ENCODE measurements at places on chromosomes 4 and X.

DNA sequence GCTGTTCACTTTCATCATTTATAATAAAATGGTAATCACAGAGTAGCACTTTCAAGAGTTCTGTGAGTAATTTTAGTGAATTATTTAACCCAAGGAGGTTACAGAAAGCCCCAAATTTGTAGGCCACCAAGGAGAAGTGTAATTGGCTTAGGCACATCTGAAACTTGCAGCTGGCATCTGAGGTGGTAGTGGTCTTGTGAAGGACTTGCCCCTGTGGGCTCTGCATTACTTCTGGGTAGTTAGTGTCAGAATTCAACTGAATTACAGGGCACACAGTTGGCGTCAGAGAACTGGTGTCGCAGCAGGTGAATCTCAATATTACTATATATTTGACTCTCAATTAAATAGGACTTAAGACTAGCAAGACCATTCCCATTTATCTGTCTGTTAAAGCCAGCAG lies 36.9 kb downstream of the GPR174 start:
- no peak for DNase-seq

DNA sequence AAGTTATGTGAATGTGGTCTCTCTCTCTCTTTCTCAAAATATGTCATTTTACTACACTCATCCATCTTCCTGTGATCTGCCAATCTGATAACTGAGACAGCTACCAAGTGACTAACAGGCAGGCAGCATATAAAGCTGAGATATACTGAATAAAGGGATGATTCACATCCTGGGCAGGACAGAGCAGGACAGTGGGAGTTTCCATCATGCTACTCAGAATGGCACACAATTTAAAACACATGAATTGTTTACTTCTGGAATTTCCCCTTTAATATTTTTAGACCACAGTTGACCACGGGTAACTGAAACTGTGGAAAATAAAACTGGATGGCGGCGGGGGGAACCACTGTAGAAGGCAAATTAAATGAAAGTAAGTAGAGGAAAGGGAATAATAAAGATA lies 58.6 kb upstream of the DCTD start:
- DNase-seq, result no peak

- no peak for DNase-seq
Measured at GRCh38 chr4:89837993-89838390, 1.0 kb upstream of the SNCA start.

- DNase-seq, result no peak
Measured at GRCh38 chrX:1587161-1587560, 4.2 kb upstream of the AKAP17A start.

DNA sequence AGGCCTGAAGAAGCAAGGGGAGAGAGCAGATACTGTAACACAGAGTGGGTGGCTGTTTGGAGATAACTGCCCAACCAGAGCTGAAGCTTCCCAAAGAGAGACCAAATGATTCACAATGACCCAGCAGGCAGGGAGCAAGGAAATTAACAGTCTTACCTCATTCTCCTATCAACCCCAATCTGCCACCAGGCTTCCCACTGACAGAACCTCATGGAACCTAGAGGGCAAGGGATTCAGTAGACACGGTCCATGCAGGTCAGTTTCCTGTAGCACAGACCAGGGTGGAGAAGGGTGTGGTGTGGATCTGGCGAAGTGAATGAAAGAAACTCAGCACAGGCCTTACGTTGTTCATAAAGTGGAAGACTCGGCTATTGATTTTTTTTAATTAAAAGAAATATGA lies 60.7 kb upstream of the ALB start:
- no peak for DNase-seq

DNA sequence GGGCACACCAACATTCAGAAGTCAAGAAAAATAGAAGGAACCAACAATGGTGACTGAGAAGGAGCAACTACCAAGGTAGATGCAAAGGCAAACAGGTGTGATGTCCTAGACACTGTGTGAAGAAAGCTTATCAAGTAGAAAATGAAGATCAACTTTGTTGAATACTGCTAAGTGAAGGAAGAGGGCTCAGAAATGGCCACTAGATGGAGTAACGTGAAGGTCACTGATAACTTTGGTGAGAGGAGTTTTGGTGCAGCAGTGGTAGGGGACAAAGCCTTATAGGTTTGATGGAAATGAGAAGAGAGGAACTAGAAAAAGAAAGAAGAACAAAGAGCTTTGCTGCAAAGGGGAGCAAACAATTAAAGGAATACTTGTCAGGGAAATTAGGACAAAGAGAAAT lies 23.5 kb downstream of the OTC start:
- no peak for DNase-seq

DNA sequence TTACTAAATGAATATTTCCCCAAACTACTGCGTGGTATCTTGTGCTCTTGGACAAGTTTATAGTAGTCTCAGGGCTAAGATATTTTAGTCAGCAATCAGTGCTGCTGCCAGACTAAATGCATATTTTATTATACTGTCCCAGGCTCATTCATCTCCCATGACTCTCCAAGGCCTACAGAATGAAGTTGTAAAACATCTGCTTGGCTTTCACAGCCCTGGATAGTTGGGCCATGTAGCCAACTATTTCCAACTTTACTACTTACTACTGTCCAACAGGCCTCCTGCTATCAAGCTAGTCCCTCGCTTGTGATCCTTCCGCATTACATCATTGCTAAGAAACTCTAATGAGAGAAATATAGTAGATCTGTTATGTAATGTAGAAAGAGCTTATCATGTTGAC lies 31.4 kb downstream of the MAGEB16 start:
- DNase-seq, result no peak

DNA sequence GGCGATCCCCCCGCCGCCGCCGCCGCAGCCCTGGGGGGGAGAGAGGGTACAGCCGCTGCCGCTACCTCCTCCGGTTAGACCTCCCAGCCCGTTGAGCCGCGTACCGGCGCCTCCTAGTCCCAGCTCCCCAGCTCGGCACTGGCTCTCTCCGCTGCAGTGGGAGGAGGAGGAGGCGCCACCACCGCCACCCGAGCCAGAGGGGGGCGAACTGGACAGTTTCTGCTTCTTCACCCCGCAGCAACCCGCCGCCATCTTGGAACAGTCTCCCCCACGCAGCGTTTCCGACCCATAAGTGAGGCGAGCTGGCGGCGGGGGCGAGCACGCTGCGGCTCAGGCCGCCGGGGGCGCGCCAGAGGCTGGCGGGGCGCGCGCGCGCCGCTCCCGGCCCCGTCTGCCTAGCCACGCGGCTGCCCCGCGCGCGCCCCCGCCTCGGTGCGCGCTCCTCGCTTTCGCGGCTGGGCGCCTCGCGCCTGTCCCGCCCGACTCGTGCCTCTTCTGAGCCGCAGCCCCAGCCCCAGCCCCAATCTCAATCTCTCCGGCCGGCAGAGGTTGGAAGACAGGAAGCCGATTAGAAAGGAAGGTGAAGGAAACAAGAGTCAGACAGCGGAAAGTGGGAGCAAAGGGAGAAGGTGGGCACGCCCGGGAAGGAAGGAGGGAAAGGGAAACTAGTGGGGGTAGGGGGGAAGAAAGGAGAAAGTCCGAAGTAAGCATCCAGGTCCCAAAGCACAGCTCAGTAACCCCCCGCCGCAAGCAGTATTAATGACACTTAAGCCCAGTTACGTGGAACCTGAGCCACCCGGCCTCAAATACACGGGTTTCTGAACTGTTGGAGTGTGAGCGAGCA lies at the start of gene AMMECR1:
TSS of gene AMMECR1 (minus strand) at position 266 of the 844 bp plus-strand sequence. CDS start at position 252, 14 bp downstream.
- peak; percentile 80 for DNase-seq

DNA sequence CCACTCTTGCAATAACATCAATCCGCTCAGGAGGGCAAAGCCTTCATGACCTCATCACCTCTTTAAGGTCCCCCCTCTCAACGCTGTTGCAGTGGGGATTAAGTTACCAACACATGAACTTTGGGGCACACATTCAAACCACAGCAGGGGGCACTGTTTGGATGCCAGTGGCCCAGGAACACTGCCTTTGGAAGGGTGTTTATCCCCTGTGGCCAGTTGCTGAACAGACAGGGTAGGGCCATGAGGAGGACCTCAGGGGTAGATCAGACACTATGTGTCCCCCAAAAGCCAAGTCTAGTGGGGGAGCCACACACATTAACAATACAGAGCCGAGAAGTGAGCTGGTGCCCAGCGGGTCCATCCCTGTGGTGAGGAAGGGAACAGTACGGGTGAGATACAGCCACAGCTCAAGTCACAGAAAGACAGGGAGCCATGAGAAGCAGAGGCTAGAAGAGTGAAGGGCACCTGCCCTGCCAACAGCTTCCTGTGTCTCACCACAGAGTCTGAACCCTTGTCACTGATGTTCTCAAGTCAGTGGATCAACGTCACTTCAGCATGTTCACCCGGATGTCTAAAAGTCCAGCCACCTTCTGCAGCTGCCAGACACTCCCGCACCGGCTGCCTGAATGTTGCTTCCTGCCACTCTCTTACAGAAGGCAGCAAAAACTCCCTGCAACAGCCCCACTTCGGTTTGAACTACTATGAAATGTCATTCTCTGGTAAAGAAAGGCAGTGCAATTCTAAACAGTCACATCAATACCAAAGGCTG lies 19.9 kb upstream of the MXD4 start:
- DNase-seq, result no peak

DNA sequence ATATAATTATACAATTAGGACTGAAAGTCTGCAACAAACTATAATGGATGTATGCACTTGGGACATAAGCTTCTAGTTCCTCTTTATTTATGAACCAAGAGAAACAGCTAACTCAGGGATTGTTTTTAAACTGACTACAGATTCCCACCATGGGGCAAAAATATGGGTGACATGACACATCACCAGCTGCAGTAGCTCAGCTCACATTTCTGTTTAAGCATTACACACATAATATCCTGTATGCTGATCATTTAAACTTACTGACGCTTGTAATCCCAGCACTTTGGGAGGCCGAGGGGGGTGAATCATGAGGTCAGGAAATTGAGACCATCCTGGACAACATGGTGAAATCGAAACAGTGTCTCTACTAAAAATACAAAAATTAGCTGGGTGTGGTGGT lies 11.5 kb downstream of the FGB start:
- no peak for DNase-seq

GRCh38 chr4:83208371-83209365 lies 75.9 kb downstream of the COQ2 start:
- DNase-seq, result no peak

DNA sequence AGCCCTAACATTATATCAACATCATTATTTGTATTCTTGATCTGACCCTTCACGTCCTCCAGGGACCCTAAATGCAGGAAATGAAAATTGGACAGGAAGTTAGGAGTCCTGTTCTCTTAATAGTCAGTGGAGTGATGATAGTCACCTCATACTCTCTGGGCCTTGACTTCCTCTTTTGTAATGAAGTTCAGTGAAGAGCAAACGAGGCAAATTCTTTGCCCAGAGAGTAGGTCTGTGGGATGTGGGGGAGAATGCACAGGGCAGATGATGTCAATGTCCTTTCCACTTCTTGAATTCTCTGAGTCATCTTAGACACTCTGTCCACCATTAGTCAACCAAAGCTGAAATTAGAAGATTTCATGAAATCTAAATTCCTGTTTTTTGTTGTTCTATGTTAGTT lies 17.1 kb upstream of the GPRIN3 start:
- no peak for DNase-seq

DNA sequence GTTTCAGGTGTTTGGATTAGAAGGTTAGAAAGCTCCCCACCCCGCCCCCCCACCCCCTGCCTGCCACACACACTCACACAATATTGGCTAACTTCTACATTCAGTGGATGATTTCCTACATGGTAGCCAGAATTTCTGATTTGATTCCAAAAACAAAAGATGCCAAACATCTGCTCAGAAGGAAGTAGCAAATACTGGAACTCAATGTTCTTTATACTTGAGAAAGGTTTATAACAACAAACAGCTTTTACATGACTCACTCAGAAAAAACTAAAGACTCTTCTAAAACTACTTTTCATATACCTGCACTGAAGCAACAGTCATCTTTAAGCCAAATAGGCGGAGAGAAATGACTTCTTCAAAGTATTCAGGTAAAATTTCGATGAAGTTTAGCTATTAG lies 750.5 kb upstream of the POU3F4 start:
- DNase-seq, result no peak

DNA sequence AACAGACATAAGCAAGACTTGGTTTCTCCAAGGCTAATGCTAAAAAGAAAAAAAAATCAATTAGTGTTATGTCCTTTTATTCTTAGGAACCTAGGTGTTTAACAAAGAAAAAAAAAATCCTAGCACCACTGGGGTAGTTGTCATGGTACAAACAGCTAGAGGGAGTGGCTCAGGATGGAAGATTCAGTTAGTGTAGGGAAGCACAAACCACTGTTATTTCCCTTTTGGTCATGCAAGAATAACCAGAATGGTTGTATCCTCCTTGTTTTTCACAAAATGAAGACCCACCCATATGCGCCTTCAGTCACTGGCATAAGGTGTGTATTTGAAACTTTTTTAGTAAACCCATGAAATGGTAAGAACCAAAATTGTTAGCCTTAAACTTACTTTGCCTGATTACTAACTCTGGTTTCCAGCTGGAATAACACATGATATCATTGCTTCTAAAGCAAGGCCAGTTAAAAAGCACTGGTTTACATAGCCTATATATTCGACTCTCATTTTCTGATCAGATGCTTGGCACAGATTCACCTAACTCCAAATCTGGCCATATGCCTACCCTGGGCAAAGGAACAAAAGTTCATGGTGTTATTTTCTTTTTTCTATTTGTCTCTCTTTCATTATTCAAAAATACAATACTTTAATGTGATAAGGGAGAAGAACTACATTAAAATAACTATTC lies 132.6 kb downstream of the SCFD2 start:
- no peak for DNase-seq

DNA sequence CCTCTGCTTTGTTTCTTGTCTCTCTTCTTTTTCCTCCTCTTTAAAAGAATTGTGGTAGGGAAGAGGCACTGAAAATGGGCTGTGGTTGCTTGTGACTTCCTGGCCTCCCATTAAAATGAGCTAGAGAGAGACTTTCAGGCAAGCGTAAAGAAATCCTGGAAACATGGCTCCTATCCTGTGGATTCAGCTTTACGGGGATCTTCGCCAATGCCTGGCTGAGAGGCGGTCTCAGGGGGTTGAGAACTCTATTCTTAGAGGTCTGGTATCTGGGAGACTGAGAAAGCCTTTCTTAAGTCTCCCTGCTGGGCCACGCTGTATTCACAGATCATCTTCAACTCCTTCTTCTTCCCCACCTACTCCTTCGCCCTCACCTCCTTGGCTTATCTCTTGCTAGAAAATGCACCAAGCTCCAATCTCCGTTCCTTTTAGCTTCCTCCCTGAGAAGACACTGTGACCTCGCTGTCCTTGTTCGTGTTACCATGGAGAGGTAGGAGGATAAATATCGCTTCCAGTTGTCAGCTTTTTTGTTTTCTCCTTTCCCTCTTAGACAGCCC lies 542 bp upstream of the KLF8 start:
- peak; percentile 27 for DNase-seq

DNA sequence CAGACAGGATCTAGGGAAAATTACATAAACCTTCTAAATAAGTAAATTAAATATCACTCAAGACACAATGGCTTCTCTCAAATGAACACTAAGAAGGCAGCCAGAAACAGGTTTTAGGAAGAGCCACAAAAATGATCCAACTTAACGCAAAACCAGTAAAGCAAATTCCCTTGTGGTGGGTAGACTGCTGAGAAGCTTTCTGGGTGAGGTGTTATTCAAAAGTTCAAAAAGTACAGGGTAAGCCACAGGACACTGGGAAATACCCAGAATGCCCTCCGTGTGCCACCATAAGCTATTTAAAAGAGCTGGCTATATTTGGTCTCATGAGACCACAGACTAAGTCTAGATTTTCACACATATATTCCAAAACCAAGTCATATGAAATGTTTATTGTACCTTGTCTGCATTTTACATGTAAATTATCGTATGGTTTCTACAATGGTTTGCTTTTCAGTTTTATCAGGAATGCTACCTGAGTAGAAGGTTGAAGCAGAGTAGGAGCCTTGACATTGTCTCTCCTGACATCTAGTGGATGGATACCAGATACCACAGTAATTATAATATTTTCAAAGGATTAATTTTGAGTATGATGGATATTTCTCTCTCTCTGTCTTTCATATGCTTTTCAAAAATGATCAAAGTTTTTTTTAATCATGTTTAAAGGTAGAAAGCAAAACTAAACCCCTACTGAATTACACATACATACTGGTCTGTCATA lies 109.3 kb upstream of the KLHL13 start:
- no peak for DNase-seq

All from retina (tissue), 1 donor.